ENCODE measurements at places on chromosomes 2 and 18.

DNA sequence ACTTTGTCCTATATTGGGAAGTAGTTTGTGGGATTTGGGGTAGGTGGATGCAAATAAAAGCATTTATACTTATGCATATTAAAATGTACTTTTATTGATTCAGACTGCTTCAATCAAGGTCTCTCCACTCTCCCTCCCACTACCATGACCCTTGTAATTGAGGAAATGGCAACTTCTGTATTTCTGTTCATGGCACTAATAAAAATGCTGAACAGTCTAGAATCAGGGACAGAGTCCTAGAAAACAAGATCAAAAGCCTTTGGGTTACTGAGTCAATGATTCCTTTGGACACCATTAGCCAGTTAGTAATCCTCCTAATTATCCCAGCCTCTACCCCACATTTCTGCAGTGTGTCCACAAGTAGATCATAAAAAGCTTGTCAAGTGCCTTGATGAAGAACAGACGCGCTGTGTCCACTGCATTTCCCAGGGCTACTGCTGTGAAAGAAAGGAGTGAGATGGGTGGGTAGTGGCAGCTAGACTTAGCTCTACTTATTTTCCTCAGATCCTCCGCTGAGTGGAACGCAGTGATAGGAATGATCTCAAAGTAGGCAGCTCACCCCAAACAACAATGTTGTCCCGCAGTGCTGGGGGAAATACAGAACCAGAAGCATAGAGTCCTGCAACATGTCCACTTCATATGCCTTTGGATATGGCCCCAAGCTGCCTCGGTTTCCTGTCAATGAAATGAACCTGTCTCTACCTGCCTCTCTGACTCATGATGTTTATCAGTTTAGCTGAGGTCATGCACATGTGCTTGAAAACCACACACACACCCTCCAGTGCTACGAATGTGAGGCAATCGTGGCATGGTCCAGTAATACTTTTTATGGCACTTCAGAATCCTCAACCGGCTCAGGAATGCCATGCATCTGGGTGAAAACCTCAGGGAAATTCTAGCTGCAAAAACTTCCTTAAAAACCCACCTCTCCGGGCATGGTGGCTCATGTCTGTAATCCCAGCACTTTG is 115.5 kb downstream of the COL6A3 start:
- DNase-seq: no peak

GRCh38 chr2:157764386-157764785 is 111.7 kb downstream of the ACVR1 start:
- no peak for DNase-seq

DNA sequence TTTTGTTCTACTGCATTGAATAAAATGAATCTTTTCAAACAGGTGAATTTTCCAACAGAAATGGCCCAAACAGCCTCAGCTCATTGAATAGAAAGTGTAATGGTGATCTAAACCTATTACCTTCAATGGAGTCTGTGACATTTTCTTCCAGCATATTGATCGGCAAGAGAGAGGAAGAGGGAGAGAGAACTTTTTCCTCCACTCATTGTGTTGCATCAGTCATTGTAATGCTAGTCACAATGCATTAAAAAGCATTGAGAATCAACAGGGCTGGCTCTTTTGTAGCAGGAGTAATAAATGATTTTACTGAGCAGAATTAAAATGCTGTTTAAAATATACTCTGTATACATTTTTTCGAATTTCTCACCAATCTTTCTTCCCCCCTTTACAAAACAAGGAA is 1794.5 kb upstream of the CELF4 start:
- no peak for DNase-seq

DNA sequence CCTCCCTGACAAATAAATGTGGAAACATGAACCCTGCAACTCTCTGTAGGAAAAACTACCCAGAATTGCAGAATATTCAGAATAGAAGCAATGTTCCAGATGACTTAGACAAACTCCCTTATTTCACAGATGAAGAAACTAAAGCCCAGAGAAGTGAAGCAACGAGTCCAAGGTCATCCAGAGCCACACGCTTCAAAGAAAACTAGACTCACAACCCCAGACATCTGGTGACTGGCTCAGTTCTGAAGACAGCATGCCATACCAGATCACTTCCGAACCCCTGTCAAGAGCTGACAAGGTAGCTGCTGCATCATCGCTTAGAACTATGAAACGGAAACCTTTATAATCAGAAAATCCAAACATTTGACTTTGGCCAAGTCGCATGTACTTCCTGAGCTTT is 101.3 kb downstream of the PID1 start:
- DNase-seq: no peak

- no peak for DNase-seq
Observed at GRCh38 chr2:98014379-98014778, 18.6 kb upstream of the TMEM131 start.

DNA sequence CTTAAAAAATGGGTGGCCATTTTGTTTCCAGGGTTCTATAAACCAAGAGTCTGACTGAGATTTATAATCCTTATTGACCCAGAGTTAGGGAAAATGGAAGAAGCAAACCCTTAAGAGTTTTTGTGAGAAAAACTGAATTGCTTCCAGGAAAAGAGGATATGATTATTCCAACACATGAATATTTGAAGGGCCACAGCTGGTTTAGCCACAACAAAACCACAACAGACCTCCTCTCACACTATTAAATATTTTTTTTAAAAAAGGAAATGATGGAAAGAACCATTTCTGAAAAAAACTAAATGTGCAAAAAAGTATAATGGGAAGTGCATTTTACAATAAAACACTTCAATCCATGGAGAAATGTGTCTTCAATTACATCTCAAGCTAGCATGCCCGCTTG is 182.7 kb downstream of the ETAA1 start:
- no peak for DNase-seq

Measured in SK-MEL-5 (cell line).